WTC11 (cell line): ENCODE measurements at places on chromosomes 6 and 20.

- no peak for DNase-seq
Observed at GRCh38 chr6:30836957-30837356, 47.4 kb upstream of the DDR1 start.

DNA sequence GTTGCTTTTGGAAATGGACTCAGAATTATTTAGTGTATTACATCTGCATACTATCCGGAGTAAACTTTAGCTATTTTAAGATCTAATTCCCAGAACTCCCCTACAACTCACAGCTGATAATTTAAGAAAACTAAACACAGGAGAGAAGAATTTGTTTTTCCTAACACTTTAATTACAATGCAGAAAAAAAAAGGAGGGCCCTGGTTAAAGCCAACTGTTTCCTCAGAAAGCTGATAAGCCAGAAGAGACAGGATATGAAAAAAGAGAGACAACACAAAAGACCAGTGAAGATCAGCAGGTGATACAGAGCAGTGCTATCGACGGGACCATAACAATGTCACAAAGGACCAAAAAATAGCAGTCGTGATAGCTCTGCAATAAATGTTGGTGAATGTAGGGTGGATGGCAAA lies 5.8 kb downstream of the IFNGR1 start:
- DNase-seq: no peak

- DNase-seq: peak; percentile 50
Observed at GRCh38 chr6:36387440-36388303, at the start of gene ETV7. TSS of gene ETV7 (minus strand) at chr6:36387669. CDS start at chr6:36387541, 128 bp downstream.

GRCh38 chr6:109014606-109015005 lies 80.0 kb downstream of the SESN1 start:
- no peak for DNase-seq

- DNase-seq: no peak
Observed at GRCh38 chr6:51005779-51006178, 187.1 kb downstream of the TFAP2B start.

GRCh38 chr6:87756858-87757257 lies 54.8 kb upstream of the AKIRIN2 start:
- DNase-seq: no peak

- DNase-seq: no peak
Observed at GRCh38 chr20:40686434-40686882, 2.6 kb downstream of the MAFB start.

GRCh38 chr6:68087399-68088133 lies 547.5 kb upstream of the ADGRB3 start:
- DNase-seq: no peak

GRCh38 chr20:16654858-16655535 lies 74.8 kb upstream of the SNRPB2 start:
- DNase-seq: no peak

DNA sequence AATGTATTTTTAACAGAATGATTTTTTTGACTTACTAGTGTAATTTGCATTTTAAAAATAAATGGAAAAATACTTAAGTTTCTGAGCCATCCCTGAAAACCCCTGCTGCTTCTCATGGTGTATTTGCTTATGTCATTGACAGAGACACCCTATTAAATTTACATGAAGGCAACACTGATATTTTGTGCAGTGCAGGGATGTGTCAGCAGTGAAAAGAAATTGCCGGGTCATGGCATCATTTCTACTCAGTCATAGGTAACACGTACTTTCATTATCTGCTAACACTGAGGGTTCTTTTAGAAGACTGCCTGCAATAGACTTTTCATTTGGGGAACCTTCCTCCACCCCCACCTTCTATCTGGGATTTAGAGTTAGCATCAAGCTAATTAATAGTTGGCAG lies 136.7 kb upstream of the RNF217 start:
- DNase-seq: no peak

GRCh38 chr6:164034602-164035140 lies 620.2 kb downstream of the QKI start:
- no peak for DNase-seq
